ENCODE measurements at places on chromosomes 1 and 21.

DNA sequence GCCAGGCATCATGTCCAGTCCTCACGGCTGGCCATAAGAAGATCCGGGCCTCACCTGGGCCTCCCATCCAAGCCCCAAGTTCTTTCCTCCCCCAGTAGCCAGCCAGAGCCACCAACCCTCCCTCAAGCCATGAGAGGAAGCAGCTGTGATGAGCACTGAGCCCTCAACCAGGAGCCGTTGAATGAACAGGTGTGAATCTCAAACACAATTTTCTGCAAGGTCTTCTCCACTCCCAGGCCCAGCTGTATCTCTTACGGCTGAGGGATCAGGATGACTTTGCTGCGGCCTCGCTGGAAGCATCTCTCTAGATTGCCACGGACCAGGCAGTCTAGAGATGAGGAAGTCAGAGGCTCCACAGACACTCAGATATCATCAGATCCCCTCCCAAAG lies 9.8 kb upstream of the CLDN14 start:
- no peak for DNase-seq

- DNase-seq: peak; percentile 87
Observed at GRCh38 chr21:26115899-26116298, 54.7 kb downstream of the APP start.

DNA sequence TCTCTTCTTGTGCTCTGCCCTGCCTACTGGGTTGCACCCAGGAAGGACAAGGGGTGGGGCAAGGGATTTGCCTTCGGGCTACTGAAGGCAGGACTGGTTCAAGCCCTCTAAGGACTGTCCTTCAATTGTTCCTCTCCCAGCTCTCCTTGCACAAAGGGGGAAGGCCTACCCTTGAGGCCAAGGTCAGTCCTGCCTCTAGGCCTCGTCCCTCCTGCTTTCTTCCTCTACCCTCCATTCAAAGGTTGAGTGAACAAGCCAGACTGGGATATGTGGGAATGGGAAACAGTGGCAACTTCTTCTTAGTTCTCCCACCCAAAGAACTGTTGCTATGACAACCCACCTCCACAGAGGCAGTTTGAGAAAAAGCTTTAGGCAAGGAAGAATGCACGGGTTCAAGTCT lies 2.7 kb downstream of the LURAP1 start:
- DNase-seq: no peak

- no peak for DNase-seq
Observed at GRCh38 chr1:174719194-174719593, 271.4 kb downstream of the GPR52 start.

GRCh38 chr1:119467857-119468668 lies 38.9 kb upstream of the HSD3B1 start:
- no peak for DNase-seq

DNA sequence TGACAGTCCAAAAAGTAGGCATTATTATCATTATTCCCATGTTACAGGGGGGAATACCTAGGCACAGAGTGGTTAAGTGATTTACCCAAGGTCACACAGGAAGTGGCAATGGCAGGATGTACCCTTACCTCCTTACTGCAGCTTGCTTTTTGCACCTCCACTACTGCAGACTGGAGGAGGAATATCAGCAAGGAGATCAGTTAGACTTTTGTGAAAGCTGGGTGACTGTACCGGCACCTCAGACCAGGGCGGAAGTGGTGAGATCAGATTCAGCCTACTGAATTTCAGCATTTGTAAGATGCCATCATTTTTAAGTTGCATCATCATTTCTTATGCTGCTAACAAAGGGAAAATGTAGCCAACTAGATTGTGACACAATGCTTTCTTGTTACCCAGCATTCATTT lies 4.5 kb downstream of the ADARB1 start:
- no peak for DNase-seq

GRCh38 chr1:54697896-54698295 lies 17.8 kb upstream of the TTC4 start:
- DNase-seq: no peak

DNA sequence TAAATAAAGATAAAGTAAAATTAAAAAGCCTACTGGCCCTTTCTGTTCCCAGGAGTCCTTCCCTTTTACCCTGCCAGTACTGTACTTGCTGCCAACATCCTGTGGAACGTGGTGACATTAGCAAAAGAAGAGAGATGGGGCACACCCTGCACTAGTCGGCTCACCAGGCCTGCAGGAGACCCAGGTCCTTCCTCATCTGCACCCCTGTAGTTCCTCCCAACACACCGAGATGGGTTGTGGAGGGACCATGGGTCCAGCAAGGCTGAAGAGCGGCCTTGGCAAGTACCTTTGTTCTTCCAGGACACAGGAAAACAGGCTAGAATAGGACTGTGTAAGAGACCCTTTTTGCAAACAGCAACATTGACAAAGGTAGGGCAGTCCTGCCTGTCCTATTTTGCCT lies 98.7 kb upstream of the TMPRSS2 start:
- DNase-seq: no peak

DNA sequence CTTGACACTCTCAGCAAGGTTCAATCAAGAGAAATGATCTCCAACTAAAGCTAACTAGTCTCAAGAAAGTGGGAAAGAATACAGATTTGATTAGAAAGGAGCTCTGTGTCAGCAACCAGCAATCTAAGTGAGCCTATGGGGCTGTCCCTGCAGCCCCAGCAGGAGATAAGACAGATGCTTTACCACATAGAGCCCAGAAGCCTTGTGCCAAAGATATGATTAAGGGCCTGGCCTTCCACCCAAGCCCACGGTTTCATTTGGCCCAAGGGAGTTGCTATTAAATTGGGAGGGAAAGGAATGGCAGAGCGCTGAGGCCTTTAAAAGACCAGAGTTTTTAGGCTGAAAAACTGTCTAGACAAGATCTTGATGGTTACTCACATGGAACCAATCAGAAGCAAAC lies 74.8 kb downstream of the HLCS start:
- no peak for DNase-seq

- DNase-seq: no peak
Observed at GRCh38 chr1:201285846-201286245, 2.5 kb downstream of the PKP1 start.

GRCh38 chr1:100710906-100711682 lies 8.4 kb upstream of the VCAM1 start:
- no peak for DNase-seq

DNA sequence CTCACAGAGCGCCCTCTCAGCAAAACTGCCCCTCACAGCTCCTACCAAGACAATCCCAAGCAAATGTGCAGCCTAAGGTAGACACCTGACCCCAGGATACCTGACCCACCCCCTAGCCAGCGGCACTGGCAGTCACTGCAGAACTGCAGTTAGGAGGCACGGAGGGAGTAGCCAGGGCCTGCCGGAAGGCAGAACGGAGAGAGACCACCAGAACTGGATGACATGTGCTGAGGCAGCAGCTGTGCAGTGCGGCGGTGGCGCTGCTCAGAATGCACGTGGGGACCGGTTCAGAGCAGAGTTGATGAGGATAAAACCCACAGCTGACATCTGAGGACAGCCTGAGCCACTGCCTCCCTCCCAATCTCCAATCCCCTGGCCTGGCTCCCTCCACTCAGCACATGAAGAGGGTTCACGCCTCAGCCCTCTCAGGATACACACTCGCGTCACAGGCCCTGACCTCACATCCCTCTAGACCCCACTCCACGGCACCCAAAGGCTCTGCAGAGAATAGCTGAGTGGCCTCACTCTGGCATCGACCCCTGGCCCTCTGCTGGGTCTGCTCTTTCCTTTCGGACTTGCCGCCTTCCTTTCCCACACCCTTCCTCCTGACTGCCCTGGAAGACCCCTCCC lies 29.6 kb downstream of the UBE2G2 start:
- DNase-seq: no peak

DNA sequence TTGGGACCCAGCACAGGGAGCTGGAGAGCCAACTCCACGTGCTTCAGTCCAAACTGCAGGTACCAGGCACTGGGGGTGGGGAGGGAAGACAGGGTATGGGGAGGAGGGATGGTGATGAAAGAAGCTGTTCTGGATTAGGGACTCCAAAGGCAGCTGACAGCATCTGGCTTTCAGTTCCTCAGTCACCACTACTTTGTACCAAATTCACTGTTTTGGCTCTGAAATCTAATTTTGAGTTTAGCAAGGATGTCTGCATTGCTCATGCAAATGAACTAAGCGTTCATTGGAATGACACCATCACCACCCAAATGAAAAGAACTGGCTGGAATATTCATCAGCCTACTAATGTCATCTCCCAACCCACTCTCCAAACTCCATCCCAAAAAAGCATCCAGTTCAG lies 8.7 kb downstream of the C1orf74 start:
- DNase-seq: no peak

GRCh38 chr1:17494114-17494729 lies 45.3 kb upstream of the ARHGEF10L start:
- no peak for DNase-seq

GRCh38 chr21:29215709-29216108 lies 83.0 kb upstream of the BACH1 start:
- DNase-seq: no peak

DNA sequence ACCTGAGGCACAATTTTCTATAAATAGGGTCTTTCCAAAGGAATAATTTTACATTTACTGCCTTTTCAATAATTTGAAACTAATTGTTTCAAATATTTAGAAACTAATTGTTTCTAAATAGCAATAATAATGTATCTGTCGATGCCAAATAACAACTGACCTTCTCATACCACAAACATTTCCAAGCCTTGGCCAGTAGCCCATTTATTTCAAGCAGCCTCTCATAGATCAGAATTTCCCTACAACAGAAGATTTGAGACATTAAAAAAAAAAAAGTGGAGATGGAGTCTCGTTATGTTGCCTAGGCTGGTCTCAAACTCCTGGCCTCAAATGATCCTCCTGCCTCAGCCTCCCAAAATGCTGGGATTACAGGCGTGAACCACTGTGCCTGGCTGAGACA lies 2.1 kb upstream of the GFI1 start:
- DNase-seq: no peak

- DNase-seq: no peak
Observed at GRCh38 chr1:151827853-151828252, 3.7 kb downstream of the RORC start.

DNA sequence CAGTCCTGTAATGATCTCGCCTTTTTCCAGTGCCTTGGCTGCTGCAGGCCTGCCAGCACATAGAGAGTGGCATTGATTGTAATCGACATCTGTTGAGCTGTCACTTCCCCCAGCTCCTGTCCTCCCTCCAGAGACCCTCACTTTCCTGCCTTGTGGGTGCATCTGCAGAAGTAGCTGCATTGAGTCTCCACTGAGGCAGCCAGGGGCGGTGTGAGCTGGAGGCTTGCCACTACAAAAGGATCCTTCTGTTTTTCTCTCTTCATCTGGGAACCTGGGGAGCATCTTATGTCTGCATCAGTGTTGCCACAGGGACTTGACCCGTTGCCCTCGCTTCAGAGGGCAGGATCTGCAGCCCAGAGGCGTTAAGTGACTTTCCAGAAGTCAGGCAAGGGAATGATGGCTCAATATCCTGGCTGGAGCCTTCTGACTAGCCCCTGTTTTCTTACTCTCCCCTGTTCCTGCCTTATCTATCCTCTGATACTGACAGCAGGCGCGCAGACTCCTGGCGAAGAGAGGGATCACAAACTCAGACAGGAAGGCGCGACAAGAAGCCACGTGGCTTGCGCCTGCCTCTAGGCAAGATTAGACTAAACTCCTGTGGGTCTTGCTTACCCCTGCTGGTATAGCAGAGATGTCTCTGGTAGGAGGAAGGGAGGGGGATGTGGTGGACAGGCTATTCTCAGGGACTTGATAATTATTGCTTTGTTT lies 13.3 kb upstream of the FMOD start:
- DNase-seq: no peak

DNA sequence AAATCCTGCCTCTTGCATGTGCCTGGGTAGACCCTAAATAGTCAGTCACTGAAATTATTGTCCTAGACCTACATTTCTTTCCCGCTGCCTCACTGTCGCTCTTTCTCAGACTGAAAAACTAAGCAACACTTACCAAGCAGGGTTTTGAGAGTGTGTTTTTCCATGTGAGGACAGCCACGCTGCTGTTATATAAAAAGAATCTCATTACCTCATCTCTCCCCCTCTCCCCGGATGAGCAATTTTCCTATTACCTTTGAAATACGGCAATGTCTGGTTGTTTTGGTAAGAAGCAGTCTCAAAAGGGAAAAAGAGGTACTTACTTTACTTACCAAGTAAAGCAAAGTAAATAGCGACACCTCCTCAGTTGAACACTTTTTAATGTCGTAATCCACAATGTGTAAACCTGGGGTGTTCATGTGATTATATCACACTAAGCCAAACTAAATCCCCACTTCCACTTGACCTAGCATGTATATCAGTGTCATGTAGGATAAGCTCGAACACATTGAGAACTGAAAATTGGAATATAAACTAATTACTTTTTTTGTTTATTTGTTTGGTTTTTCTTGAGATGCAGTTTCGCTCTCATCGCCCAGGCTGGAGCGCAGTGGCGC lies 12.2 kb upstream of the VN1R5 start:
- DNase-seq: no peak

- no peak for DNase-seq
Observed at GRCh38 chr1:88351960-88352359, 332.1 kb upstream of the PKN2 start.

- DNase-seq: no peak
Observed at GRCh38 chr1:22876359-22877111, 96.1 kb downstream of the LACTBL1 start.

DNA sequence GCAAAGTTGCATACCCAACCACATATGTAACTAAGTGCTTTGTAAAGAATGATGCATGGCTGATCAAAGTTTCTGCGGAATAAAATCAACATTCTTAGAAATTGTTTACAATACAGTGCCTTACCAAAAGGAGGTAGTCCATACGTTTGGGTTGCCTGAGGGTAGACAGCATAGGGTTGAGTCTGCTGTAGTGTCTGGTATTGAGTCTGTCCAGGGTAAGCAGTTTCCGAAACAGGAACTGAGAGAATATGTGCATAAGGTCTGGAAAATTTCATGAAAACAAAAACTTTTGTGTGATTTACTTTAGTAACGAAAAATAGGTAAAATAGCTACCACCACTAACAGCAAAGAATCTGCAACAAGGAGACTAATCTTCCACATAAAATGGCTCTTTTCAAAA lies 53.0 kb downstream of the EYA3 start:
- DNase-seq: no peak

GRCh38 chr1:5753549-5754421 lies 238.4 kb downstream of the NPHP4 start:
- DNase-seq: no peak
